ENCODE measurements at places on chromosomes 16 and 17.

DNA sequence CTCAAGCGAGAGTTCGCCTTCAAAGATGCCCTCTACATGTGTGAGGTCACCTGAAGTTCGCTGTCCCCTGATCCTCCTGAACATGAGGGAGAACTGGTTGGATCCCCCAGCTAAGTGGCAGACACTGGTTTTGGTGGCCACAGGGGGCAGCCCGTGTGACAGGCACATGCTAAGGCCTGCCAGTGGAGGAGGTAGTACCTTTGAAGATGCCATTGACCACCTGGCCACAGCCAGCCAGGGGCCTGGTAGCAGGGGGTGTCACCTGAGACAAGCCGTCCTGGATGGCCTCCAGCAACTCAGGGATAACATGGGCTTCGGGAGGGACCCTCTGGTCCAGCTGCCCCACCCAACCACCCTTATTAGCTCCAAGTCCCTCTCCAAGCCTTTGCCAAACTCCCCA is 7.3 kb upstream of the ALDH3A1 start:
- DNase-seq, result no peak

GRCh38 chr16:68512742-68513141 is 26.3 kb upstream of the ZFP90 start:
- no peak for DNase-seq

- DNase-seq, result no peak
Measured at GRCh38 chr16:23279721-23280153, 22.4 kb upstream of the SCNN1B start.

DNA sequence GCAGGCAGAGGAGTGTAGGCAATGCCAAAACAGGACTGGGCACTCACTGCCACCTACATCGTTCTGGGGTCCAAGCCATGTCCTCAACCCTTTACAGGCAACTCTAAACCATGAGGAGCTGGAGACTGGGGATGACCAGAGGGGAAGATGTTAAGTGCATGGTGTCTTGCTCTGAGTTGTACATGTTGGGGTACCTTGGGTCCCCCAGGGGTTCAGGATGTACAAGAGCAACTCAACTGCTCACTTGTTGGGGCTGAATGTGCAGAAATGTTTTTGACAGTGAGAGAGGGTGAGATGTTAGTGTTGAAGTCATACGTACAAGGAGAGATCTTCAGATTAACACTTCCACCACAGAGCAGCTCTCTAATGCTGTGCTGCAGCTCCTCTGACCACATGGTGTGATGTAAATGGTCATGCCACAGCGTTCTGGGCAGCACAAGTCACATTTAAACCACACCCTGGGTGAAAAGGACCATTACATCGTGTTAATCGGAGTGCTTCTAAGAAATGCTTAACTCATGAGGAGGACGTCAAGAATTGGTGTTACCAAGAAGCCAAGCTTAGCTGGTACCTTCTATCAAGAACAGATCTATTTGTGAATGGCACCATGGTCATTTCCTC is 2.4 kb downstream of the CCL18 start:
- no peak for DNase-seq

DNA sequence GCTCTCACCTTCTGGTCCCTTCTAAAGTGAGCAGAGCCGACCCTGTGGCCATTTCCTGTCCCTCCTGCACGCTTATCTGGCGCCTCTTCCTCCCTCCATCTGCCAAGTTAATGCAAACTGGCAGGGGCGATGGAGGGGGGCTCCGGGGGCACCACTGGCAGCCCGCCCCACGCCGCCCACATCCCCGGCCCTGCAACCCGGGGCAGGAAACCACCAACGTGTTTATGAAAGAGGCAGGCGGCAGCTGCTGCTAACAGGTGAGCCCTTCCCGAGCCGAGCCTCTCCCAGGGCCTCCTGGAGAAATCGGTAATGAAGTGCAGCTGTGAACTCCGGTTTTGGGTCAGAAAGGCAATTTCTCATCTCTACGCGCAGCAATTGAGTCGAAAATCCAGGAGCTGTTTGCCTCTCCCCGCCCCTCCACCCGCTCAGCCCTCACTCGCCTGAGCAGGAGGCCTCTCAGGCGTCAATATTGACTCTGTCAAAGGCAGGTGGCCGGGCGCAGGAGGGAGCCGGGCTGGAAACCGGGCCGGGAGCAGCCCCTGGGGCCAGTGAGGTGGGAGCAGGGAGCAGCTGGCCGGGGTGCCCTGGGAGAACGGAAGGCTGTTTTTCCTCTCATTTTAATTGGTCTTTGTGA is 164.4 kb upstream of the GSE1 start:
- DNase-seq, result no peak

- DNase-seq, result no peak
Measured at GRCh38 chr16:89936034-89936433, 12.5 kb upstream of the DEF8 start.

- DNase-seq, result no peak
Measured at GRCh38 chr16:7351610-7352510, 19.2 kb downstream of the RBFOX1 start.

- no peak for DNase-seq
Measured at GRCh38 chr17:41147531-41148204, 2.0 kb downstream of the KRTAP4-5 start.

- DNase-seq, result no peak
Measured at GRCh38 chr17:80030730-80031410, 4.8 kb downstream of the TBC1D16 start.

GRCh38 chr16:14324581-14324980 is 253.5 kb downstream of the MRTFB start:
- DNase-seq, result no peak

- DNase-seq, result no peak
Measured at GRCh38 chr16:68779891-68780290, 42.8 kb downstream of the CDH1 start.
